Endodermal cell (in vitro differentiated cells): ENCODE measurements at places on chromosomes 11 and 22. TPM values are rescaled to one million over a fixed set of nuclear protein-coding genes. Genes with fewer than 3 reads are reported as not detected.

OR52R1 gene
- total RNA-seq: not detected in 3 replicates

KCNJ1 gene
- total RNA-seq: 0.05 TPM in 1 of 2 replicates, not detected in the other

CAPN5 gene
- 19.6 and 21.5 TPM in 2 replicates for total RNA-seq

GGT1 gene
- 49.0 and 52.8 TPM in 2 replicates for total RNA-seq

GAS2 gene
- total RNA-seq: 2.5 and 3.0 TPM in 2 replicates

OR5T3 gene
- total RNA-seq: not detected in 2 replicates

PHOX2A gene
- total RNA-seq: 0.70 and 0.92 TPM in 2 replicates

ASCL2 gene
- total RNA-seq: 0.75 TPM in 1 of 3 replicates, not detected in the others

LRRC74B gene
- total RNA-seq: not detected in 2 replicates

TUB gene
- total RNA-seq: 15.3 to 30.3 TPM (median 29.9 TPM) in 3 replicates

DENND5A gene
- 171 to 206 TPM (median 172 TPM) in 3 replicates for total RNA-seq

PPARA gene
- total RNA-seq: 11.1 to 23.8 TPM (median 18.6 TPM) in 3 replicates

PDE2A gene
- total RNA-seq: 1.8 to 3.7 TPM (median 1.9 TPM) in 3 replicates

SHISA8 gene
- not detected in 2 replicates for total RNA-seq

POTEH gene
- total RNA-seq: not detected in 3 replicates

SLC22A8 gene
- 0.22 TPM in 1 of 3 replicates, not detected in the others for total RNA-seq

TREH gene
- total RNA-seq: not detected in 2 replicates

CATSPER1 gene
- not detected in 2 replicates for total RNA-seq

MUC5B gene
- total RNA-seq: 0.05 TPM in 1 of 2 replicates, not detected in the other

TBX10 gene
- not detected in 2 replicates for total RNA-seq

ASRGL1 gene
- 33.8 and 39.8 TPM in 2 replicates for total RNA-seq

DSCAML1 gene
- total RNA-seq: 6.5 and 10.9 TPM in 2 replicates

TYR gene
- total RNA-seq: 0.27 TPM in 1 of 3 replicates, not detected in the others

APOBEC3B gene
- total RNA-seq: 3.9 to 5.6 TPM (median 5.4 TPM) in 3 replicates

ARHGAP8 gene
- total RNA-seq: 40.3 and 45.2 TPM in 2 replicates

CD248 gene
- 0.33 to 0.59 TPM (median 0.38 TPM) in 3 replicates for total RNA-seq

OR2AG1 gene
- total RNA-seq: not detected in 2 replicates

SLC17A6 gene
- total RNA-seq: not detected in 2 replicates

VWCE gene
- total RNA-seq: 8.8 and 13.3 TPM in 2 replicates
